Activated CD4-positive, CD25-positive, alpha-beta regulatory T cell (primary cell): ENCODE measurements at places on chromosomes 5 and 9.

DNA sequence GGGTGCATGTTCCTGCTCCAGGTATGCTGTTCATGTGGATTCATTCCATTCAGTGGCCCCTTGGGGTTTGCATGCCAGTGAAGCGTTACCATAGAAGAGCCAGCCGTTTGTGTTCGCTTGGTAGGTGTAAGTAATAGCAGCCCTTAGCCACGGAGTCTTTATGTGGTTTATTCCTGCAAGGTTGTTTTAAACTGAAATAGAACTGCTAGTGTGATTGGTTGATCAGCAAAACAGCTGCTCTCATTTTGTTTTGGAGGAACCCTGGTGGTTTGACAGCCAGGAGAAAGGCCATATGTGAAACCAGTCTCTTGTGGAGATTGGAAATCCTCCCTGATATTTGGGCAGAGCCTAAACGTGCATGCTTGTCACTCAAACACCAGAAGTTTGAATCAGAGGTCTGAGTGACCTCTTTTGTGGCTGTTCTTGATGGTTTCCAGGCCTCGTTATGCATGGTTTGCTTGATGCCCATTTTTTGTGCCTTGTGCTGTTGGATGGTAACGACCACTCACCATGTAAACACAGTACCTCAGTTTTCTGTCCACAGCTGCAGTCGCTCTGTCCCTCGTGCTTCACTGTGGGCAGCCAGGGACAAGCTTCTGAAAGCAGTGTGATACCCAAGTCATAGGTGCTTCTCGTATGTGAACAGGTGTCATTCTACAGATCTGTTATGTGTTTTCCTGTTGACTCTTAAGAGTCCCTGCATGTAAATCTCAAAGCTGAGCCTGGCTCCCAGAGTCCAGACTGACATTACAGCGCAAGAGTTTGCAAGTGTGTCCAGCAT lies 58.3 kb upstream of the NXNL2 start:
- no peak for DNase-seq

DNA sequence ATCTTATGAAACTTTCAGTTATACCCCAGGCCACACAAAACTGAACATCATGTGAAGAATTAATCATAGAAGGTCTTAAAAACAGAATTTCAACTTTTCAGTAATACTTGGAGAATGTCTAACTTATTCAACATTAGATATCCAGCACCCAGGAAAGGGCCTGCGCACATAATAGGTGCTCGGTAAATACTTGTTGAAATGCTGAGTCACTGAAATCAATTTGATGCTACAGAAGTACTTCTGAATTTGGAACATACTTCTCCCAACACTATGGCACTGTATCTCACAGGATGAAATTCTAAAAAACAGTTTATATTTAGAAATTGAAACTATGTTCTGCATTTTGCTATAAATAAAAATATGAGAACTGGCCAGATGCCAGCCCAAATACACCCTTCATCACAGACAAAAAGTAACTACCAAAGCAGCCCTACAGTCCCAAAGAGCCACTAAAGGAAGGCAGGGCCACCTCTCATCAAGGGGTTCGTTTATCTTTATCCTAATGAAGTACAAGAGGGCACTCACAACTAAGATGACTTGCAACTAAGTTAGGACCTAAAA lies 26.5 kb downstream of the MRPS27 start:
- DNase-seq: no peak

- DNase-seq: no peak
These were observed 42.8 kb downstream of the EXD3 start for GRCh38 chr9:137380171-137380570.

- DNase-seq: no peak
These were observed 95.1 kb upstream of the TMED7 start for GRCh38 chr5:115720888-115721287.

GRCh38 chr9:33687779-33688178 lies 107.6 kb upstream of the PRSS3 start:
- DNase-seq: no peak

DNA sequence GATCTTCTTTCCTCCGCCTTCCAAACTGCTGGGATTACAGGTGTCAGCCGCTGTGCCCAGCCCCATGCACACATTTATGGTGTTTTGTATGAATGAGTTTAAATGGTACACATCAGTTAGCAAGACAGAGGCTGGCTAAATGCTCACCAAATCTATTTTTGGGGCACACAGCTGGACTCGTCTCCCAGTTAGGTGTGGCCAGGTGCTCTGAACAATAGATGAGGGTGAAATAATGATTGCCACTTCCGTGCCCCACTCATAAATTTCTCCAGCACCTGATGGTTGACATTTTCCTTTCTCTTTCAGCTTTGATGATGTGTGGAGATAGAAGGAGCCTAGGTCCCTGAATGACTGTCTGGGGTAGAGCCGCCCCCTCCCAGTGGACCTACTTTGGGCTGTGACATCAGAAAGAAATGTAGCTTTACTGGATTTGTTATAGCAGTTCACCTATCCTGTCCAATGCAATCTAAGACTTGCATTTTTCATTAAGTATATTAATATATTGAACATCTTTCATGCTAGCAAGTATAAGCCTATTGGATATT lies 8.6 kb upstream of the RAPGEF1 start:
- no peak for DNase-seq

DNA sequence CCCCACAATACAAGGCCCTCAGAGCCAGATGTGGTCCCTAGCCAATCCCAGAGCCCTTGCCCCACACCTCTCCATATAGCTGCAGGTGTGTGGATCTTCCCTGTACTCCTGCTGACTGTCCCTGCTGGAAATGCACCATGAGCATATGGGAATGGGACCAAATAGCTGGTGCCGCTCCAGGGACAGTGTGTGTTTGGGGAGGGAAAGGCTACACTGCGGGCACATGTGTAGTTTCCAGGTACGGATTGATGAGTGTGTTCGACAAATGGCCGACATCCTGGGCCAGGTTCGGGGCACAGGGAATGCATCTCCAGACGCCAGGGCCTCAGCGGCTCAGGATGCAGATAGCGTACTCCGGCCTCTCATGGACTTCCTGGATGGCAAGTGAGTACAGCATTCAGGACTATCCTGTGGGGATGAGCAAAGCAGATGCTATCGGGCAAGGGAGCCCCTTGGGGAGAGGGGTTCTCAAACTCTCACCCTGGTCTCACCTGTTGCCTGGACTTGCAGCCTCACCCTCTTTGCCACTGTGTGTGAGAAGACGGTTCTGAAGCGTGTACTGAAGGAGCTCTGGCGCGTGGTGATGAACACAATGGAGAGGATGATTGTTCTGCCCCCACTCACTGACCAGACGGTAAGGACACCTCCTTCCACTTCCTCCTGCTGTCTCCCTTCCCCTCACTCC lies 91.1 kb upstream of the RUSC2 start:
- no peak for DNase-seq

DNA sequence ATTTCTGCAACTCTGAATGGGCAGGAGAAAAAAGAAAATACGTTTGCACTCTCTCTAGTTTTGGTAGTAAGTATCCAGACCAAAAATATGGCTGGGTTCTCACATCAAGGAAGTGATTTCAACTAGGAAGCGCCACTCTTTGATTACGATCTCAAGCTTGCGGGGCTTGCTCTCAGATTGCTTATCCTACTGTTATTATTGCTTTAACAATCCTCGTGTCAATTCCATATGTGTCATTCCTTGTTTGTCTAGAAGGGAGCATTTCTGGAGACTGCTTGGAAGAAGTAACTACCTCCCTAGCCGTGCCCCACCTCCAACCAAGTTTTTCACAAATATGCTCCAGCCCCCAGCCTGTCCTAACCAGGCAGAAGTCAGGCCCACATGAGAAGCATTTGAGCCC lies 3.5 kb downstream of the PRUNE2 start:
- no peak for DNase-seq

DNA sequence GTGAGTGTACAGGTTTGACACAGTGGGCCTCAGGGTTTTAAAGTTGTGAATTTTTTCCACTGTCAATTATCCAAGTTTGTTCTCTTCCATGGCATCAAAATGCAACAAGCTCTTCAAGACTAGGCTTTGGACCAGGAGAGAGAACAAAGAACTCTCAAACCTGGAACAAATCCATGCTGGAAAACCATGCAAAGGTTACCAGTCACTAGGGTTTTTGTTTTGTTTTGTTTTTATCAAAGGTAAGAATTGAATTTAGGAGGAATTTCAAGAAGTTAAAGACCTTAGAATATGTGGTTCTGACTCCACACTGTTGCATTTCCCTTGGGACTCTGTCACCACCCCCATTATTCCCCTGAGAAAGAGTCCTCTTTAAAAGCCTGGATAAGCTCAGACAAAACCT lies 191.1 kb upstream of the PIK3R1 start:
- DNase-seq: no peak

DNA sequence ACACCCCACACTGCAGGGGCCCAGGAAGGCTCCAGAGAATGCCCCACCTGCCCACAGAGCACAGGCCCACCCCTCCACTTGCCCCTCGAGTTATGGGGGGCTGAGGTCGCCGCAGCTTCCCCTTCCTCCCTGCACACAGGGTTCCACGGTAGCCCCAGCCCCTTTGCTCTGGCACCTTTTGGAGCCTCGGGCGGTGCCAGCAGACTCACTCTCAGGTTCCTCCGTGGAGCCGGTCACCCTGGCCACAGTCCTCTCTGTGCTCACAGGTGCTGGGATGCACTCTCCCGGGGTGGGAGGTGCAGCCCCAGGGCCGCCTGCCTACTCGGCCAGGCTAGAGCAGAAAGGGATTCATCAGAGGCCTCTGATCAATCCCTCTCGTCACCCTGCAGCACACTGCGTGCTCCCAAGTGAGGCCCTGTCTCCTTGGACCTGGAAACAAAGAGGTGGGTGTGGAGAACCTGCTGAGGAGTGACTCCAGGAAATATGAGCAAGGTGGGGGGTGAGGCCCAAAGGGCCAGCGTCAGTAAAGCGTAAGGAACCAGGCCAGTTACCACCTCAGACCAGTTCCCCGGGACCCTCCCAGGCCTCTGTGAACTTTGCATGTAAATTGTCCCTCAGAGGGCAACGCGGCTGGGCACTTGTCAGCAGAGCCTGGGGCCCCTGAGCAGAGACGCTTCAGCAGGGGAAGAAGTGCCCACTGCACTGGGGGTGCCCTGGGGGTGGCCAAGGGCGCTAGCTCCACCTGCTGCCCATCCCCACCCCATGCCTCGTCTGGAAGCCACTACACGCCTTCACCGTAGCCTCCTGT lies 167.8 kb downstream of the OLFM1 start:
- no peak for DNase-seq

DNA sequence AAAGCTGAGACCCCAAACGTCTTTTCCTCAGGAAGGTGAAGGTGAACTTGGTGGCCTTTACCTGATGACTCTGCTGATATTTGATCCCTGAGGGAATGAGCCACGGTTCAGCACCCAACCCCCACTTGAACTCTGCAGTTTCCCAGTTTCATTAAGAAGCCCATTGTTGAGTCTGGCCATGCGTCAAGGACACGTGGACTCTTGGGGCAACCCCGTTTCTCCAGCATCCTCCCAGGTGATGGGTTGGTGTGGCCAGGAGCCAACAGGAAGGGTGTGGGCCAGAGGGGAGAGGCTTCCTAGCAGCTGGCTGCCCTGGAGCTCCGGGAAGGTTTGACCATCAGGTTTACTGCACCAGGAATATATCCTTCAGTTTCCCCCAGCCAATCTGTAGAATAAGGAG lies 59.5 kb upstream of the GNE start:
- no peak for DNase-seq

DNA sequence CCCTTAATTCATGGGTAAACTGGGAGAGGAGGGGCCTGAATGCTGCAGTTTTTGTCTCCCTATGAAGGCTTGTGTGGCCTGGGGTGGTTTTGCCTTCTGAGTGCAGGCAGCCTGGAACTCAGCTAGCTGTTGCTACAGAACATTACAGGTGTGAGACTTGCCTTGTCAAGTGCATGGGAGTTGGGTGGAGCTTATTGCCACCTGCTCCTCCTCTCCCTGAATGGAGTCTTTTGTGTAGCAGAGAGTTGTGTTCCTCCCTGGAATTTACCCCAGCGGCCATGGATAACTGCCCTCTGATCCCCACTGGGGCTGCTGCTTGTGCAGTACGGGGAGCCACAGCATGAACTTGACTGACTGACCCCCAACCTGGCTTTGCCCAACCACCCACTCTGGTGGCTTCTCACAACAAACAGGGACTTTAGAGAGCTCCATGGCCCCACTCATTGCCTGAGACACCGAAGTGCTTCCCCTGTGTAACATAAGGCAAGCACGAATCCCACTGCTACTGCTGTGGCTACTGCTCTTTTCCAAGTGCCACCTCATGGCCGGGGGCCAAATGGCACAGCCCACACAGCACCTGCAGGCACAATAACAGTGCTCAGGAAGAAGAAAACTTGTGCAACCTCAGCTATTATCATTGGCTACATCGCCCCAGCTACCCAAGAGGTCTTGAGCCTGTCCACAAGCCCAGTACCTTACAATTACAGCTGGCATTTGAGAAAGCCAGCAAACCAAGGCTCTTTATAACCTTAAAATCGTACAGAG lies 942.9 kb downstream of the CDH18 start:
- no peak for DNase-seq

- DNase-seq: no peak
These were observed 8.0 kb downstream of the ARL10 start for GRCh38 chr5:176373100-176373818.

GRCh38 chr5:10921160-10921559 lies 160.1 kb upstream of the DAP start:
- DNase-seq: no peak

- no peak for DNase-seq
These were observed 55.3 kb downstream of the SPEF2 start for GRCh38 chr5:35672995-35673394.

DNA sequence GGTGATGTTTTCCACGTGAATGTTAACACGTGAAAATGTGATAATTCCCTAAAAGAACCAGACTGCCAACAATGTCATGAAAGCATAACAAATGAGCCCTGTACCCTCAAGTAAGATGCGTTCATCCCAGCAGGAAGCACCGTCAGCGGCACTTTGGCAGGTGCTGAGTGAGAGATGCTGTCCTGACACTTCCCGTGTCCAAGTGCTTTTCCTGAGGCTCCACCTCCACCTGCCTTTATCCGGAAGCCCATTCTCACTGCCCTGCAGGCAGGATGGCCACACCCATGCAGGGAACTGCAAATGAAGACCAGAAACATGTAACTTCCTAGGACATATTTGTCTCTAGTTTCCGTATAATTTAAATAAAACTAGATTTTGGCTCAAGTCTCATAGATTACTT lies 238.0 kb upstream of the IRX2 start:
- no peak for DNase-seq

DNA sequence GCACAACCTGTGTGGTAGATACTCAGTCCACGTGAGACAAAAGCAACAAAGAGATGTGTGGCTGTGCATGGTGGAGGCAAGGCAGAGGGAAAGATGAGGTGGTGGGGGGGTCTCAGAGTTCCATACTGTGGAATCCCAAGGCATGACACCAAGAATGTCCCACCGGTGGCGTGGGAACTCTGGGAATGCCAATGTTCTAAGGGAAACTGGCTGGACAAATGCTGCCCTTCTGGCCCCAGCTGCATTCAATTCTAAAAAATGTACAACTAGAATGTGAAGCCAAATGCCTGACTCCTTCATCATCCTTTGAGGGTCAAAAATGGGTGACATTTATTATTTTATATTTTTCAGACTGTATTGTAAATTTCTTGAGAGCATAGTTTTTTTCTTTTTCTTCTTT lies 58.2 kb upstream of the EQTN start:
- no peak for DNase-seq
